Stimulated activated naive CD4-positive, alpha-beta T cell treated with Interleukin-2 at 50 U/mL for 16 hours (primary cell): ENCODE measurements at places on chromosomes 6 and 20.
A peak's percentile ranks its signal among the peaks of the same experiment; 100 is the strongest.

GRCh38 chr6:13447949-13448724 is 39.3 kb downstream of the GFOD1 start:
- DNase-seq: no peak

DNA sequence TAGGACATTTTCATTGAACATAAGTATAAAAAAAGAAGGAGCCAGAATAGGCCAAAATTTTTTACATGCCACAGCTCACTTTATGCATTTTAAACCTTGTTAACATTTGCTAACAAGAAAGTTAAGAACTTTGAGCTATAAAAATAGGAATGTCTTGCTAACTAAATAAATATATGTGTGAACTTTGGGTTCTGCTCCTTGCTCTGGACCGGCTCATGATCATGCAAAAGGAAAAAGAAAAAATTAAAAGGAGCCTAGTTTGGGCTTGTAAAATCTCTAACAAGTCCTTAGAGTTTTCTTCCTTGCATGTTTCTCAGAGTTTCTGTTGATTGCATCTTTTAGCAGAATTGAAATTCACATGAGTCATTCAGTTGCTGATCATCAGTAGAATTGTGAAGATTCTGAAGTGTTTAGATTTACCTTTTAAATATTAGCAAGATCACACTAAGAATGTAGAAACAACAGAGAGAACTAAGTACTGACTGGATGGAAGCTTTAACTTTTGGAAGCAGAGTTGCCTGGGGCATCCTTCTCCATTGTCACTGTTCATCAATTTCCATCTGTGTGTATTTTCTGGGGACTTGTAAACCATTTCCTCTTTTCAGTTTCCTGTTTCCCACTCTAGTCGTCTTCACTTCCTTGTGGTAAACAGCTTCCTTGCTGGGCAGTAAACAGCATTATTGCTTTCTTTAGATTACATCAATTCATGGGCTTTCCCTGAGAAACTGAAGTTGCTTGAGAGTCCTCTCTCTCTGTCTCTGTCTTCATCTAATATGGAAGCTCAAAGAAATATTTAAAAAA is 458.4 kb upstream of the BTBD3 start:
- no peak for DNase-seq

DNA sequence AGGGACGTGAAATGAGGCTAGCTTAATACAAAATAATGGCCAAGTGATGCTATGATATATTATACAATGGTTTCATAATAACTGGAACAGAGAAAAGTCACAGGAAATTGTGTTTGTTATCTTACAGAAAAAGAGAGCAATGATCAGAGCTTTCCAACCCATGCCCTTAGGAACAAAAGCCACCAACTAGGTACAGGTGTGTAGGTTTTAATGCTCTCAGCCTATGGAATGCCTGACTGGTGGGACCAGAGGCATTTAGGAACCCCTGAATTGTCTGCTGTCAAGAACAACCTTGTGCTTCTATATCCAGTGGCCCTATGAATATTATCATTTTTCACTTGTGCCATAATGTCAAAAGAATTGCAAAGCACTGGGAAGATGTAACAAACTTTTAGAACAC is 133.0 kb upstream of the RUNX2 start:
- no peak for DNase-seq

DNA sequence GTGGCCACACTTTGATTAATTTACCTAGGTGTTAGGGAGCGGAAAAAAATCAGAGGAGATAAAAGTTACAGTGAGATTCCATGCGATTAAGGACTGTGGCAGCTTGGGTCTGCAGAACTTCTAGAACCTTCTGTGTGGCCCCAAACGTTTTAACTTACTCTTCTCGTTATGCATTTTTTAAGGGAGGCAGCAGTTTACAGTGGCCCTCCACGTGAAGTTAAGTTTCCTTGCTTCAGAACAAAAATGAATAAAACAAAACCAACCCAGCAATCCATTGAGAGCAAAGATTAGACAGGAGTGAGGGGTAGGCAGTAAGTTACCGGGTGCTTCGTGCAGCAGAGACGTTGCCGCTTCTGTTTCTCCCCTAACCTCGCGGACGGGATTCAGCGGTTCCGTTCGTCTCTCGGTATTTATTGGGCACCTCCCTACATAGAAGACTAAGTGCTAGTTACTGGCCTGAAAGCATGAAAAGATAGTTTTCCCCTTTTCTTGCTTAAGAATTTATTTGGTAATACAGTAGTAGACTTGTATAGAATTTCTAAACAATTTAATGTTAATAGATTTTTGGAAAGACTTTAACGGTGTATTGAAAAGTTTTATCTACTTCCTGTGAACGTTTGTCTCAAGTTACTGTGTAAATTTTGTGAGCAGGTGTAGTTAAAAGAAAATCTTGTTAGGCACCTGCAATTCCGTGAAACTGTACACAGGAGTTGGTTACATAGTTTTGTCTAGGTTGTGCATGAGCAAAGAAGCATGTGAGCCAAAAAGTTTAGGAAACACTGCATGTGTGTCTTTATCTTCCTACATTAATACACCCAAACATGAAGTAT is 1.1 kb downstream of the BAG2 start:
- DNase-seq: peak; percentile 3

GRCh38 chr6:131787766-131788712 is 19.8 kb upstream of the ENPP1 start:
- DNase-seq: no peak

GRCh38 chr6:138157986-138158638 is 3.6 kb upstream of the ARFGEF3 start:
- no peak for DNase-seq

DNA sequence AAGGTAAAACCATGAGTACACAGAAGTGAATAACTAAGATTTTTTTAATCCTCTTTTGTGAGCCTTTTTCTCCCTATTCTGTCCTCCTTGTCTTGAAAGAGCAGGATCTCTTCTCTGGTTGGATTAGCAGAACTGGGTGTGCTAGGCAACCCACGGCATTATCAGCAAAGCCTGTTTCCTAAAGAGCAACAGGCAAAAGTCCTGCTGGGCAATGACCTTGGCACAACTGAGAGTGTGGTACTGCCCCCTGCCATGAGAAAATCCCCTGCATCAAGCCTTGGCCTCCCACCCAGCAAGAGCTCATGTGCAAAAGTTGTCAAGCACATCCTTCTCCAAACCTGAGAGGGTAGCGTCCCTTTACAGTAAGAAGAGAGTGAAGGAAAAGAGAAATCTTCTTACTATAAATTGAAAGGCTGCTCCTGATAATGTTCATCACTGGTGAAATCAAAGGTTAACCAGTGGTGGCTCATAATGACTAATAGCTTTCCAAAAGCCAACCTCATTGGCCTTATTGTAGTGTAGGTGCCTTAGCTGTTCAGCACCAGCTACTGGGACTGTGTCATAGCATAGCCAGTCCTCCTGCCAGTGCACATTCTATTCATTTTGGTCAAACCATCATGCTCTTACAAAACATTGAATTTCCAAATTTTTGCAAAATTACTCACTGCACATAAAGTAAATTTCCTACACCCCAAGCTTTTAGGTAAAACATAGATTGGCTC is 17.1 kb downstream of the KIF6 start:
- no peak for DNase-seq

- DNase-seq: no peak
Measured at GRCh38 chr20:22526512-22527012, 57.8 kb downstream of the FOXA2 start.

GRCh38 chr20:46688151-46689081 is 828 bp downstream of the TP53RK start:
- no peak for DNase-seq

GRCh38 chr6:875012-875411 is 182.1 kb upstream of the EXOC2 start:
- no peak for DNase-seq

GRCh38 chr6:104799134-104799657 is 60.5 kb downstream of the HACE1 start:
- no peak for DNase-seq

DNA sequence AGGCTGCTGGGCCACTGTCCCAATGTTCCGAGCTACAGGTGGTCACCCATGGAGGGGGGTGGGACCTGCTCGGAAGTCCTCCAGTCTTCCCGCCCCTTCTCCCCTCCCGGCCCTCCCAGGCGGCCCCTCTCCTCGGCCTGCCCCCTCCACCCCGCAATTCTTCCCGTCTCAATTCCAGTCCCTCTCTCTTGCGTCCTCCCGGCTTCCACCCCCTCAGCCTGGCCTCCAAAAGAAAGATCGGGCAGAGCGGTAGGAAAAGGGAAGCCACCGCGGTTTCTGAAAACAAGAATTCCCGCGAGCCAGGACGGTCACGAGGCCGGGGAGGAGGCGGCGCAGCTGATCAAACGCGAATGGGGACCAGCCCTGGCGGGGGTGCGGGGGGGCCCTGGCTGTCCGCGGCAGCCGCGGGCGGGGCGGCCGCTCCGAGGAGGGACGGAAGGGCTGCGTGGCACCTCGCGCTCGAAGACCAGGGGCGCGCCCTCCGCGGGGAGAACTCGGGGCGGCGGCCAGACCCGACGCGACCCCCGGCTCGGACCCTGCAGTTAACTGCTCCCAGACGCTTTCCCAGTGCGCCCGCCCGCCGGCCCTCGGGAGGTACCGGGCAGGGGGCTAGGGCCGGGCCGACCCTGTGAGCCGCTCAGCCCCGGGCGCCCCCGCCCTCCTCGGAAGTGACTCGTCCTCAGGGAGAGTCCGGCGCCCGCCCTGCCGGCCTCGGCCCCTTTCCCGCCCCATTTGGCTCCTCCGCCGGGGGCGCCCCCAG is 1.0 kb downstream of the PXDC1 start:
- no peak for DNase-seq

GRCh38 chr6:41670703-41671360 is 32.6 kb downstream of the MDFI start:
- DNase-seq: no peak

GRCh38 chr6:41579088-41579610 is 33.0 kb downstream of the FOXP4 start:
- DNase-seq: no peak

- peak; percentile 47 for DNase-seq
Measured at GRCh38 chr6:127266892-127267645, 405 bp downstream of the RNF146 start.

DNA sequence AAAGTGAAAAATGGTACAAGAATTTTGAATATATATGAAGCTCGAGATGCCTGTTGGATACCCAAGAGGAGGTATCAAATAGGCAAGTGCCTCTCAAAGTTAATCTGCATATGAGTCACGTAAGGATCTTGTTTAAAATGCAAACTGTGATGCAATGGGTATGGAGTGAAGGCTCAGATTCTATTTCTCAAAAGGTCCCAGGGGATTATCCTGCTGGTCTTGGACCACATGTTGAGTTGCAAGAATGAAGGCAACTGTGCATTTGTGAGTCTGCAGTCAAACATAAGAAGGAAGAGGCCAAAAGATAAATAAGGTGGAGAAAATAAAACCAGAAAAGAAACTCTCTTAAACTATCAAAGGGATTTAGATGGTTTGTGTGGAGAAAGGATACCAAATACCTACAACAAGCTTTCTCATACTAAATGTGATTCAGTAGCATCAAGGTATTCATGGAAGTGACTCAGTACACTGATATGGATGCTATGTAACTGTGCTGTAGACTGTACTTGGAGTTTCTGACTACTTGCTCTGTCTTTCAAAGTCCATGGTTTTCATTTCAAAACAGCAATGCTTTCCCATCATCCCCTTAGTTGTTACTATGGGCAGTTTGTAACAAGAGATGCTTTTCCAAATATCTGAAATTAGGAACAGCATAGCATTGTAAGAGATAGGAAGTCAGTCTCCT is 106.3 kb downstream of the GFRAL start:
- no peak for DNase-seq

DNA sequence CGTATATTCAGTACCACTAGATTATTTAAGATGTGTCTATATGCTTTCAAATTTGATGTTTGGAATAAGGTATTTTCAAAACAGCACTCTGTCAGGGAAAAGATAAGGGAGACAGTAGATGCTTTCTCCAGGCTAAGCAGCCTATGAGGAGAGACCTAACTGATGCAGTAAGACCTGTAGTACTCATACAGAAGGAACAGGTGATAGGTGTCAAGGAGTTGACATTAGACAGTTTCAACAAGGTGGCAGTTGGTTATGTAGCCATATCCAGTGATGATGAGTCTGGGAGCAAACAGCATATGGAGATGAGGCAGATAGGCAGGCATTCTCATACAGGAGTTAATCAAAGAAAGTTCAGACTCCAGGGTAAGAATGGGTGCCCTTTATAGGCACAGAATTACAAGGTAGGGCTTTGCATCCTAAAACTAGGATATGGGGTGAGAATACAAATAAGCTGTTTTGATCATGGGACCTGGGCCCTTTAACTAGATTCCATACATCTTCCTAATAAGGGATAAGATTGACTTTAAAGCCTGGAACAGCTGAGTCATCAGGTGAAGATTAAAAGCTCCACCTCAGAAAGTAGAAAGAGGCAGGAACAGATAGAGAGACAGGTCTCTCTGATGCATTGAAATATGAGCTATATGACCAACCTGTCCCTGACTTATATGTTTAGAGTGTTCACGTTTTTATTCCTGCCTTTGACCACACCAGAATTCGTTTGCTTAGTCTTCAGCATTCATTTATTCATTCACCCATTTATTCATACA is 7.9 kb downstream of the RSPH4A start:
- no peak for DNase-seq

DNA sequence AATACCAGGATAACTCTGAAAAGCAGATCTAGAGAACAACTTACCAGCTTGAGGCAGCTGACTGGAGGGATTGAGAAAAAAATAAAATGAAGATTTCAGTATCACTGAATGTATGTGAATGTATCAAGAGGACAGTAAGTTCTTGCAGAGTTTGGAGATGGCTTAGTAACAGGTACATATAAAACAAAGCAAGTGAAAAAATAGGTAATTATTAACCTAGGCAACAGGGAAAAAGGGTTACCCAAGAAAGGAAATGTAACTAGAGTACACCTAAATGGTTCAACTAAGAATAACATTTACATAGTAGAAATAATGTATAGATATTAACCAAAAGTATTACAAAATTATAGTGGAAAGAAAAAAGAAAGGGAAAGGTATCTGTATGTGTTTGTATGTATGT is 67.3 kb downstream of the NRSN1 start:
- DNase-seq: no peak

- no peak for DNase-seq
Measured at GRCh38 chr6:151008425-151008824, 142.9 kb downstream of the MTHFD1L start.

DNA sequence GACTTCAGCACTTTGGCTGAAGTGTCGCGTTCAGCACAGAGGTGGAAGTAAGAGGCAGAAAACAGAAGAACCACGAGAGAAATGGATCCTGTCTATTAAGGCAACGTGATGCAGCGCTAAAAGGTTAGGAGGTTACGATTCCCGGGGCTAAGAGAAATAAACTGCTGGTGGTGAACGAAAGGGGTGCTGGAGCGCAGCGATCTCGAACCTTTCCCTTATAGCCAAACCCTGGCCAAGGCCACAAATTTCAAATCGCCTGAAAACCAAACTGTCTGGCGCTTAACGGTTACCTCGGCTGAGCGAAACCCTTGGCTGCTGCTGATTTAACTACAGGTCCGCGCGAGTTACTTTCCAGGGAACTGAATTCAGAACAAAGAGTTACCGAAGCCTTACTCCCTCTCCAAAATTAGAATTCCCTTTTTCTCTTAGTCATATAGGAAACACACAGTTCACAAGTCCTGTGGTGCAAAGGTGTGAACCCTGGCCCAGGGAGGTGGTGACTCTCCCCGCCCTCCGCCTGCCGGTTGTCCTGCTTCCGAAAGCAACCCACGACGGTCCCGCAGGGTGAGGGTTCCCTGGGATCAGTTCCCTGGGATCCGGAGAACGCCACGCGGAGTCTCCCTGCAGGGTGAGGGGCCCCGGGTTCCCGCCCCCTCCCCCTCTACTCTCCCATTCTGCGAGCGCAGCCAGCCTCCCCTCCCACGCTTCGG is 1.3 kb upstream of the SLC35D3 start:
- DNase-seq: peak; percentile 2
